ENCODE measurements at places on chromosomes 3 and 15.

DNA sequence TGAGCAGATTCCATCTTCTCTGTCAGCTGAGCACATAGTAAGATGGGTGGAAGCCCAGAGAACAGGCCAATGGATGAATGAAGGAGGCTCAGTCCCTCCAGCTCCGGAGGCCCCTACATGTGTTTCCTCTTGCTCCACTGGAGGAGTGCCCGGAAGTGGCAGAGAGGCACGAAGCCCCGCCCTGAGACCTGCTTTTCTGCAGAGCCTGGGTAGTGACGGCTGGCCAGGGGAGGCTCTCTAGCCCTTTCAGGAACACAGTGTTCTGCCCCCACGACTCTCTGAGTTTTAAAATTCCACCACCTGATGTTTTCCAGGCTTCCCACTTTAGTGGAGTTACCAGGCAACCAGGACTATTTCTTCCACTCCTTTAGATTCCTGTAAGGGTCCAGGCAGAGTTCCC lies 149.4 kb upstream of the SLC6A11 start:
- no peak for DNase-seq

GRCh38 chr3:114707252-114707860 lies 413.5 kb downstream of the TIGIT start:
- DNase-seq = no peak

GRCh38 chr15:63392361-63393009 lies 10.8 kb upstream of the CA12 start:
- DNase-seq = no peak

DNA sequence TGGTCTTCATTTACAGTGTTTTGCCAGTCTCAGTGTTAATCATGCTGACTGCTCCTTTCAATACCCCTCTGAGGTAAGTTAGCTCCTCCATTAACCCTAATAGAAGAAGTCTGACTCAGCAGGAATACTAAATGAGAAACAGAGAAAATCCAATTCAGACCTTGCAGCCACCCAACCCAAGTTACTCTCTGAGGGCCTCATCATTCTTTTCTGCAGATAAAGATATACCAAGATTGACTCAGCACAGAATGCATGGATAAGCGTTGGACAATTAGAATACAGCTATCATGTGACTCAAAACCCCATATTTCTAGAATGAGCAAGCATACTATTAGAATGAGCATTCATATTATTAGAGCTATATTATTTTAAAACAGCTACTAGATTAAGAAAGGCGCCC lies 389.1 kb upstream of the SGO1 start:
- DNase-seq = no peak

GRCh38 chr3:155946178-155946577 lies 75.7 kb downstream of the GMPS start:
- no peak for DNase-seq

DNA sequence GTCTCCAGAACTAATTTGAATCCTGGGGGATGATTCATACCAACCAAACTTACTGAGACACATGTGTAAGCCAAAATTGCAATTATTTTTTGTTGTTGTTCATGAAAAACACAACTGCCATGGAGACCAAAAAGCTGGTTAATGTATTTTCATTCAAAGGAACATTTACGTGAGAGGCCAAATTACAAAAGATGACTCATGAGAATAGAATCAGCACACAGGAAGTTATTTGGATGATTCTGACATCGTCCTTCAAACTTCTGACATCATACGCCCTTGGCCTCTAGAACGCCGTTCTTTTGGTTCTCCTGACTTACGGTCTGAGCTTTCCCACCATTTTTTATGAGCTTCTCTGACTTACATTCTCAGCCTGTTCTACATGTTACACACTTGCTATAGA lies 3.0 kb upstream of the ZNF280D start:
- no peak for DNase-seq

- peak; percentile 38 for DNase-seq
Observed at GRCh38 chr3:66394019-66394752, 106.6 kb downstream of the LRIG1 start.

GRCh38 chr3:129233538-129233937 lies 15.9 kb upstream of the COPG1 start:
- no peak for DNase-seq

DNA sequence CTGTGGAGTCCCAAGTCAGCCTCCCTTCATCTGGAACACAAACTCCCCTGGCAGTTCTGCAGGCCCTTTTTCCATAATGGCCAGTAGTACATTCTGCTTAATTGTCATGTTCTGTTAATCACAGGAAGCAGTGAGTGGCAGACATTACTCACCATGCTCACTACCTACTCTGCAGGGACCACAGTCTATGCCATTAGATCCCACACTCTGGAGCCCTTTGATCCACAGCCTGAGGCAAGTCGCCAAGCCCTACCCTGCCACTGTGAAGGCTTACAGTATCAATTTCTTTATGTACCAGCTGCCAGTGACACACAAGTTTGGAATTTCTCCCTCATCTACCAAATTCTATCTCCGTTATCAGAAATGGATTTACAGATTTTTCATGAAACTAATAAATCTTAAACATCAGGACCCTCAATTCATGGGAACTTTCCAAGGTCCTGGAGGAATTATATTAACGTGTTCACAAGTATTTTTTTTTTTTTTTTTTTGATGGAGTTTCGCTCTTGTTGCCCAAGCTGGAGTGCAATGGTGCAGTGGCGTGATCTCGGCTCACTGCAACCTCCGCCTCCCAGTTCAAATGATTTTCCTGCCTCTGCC lies 20.6 kb upstream of the WWTR1 start:
- DNase-seq = no peak

DNA sequence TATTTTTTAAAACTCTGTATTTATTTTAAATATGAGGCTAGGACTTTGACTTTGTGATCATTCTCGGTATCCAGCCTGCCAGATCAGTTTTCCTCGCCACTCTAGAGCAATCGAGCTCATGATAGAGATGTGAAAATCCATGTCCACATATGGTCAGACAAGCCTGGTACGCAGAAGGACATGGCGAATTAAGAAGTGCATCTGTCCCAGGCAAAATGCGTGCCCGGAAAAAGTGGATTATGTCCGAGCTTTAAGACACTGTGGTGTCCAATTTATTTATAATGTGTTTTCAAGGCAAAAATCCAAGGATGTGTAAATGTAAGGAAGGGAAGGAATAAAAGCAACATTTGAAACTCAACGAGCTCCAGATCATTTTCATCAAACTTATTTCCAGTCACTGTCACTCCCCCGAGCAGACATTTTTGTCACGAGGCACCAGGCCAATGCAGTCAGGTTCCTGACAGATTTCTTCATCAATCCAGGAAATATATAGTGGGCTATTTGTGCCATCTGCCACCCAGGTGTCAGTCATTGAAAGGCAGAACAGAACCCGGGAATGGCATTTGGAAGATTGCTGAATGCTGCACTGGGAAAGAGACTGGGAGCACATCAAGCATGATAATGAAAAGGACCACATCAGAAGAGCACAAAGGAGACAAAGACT lies 825.7 kb downstream of the SQOR start:
- DNase-seq = no peak

GRCh38 chr3:152756807-152757206 lies 78.1 kb upstream of the P2RY1 start:
- DNase-seq = no peak

GRCh38 chr15:57671636-57672035 lies 34.9 kb upstream of the POLR2M start:
- DNase-seq = no peak

DNA sequence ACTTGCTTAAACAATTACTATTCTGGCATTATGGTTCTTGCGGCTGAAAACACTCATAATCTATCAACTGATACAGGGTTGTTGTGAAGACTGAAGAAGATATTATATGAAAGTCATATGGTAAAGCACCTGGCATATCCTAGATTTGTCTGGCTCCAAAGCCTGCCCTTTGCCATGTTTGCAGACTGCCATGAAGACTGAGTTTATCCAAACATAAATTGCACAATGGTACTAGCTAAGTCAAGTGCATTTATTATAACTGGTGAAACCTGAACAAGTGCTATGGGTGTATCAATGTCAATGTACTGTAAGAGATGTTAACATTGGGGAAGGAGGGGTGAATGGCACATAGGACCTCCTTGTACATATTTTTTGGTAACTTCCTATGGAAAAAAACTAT lies 87.4 kb upstream of the MEX3B start:
- DNase-seq = no peak

DNA sequence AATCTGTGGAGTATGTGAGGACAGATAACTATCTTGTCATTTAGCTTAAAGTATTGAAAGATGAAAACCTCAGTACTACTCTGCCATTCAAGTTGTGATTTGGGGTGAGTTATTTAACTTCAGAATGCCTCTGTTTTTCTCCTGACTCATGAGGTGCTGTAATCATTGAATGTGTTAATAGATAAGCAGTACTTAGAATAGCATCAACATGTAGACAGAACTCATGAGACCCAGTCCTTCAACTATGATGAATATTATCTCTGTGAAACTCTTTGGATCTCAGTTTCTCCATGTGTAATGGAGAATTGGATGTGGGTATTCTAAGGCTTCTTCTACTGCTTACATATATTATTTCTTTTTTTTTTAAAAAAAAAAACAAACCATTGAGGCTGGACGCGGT lies 431.4 kb downstream of the GRM7 start:
- DNase-seq = no peak

- no peak for DNase-seq
Observed at GRCh38 chr3:124201786-124202185, 209.9 kb upstream of the ROPN1 start.

DNA sequence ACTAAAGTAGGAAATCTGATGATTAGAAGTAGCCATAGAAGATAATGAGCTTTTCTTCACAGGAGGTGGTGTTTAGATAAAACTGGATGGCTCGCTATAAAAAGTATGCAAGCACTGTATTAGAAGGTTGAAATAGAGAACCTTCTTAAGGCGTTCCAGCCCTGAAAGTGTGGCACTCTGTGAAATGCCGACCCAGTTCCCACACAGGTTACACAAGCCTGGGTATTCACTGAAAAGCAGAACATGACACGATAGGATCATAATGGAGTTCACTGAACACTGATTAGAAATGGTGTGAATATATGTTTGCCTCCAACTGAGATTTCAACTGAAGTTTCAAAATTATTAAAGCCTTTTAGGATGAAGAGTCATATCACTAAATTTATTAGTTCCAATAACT lies 15.0 kb upstream of the LRRC34 start:
- no peak for DNase-seq

DNA sequence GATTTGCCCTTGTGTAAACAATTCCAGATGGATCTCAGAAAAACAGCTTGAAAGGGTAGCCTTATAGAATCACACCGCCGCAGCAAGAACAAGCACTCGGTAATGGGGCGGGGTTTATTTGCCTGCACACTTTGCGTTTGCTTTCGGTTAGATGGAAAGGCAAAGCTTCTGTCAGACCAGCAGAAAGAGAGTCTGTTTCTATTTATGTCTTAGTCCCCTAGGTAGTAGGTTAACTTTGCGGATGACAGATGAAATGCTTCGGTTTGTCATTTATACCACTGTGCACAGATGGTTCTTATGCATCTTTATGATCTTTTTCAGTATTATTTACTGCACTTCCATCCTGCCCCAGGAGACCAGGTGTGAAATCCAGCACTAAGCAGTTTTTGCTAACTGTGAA lies 62.2 kb downstream of the PYDC2 start:
- no peak for DNase-seq

GRCh38 chr3:123058505-123058904 lies 8.3 kb upstream of the PDIA5 start:
- no peak for DNase-seq

- no peak for DNase-seq
Observed at GRCh38 chr15:73599934-73600333, 33.3 kb downstream of the NPTN start.

DNA sequence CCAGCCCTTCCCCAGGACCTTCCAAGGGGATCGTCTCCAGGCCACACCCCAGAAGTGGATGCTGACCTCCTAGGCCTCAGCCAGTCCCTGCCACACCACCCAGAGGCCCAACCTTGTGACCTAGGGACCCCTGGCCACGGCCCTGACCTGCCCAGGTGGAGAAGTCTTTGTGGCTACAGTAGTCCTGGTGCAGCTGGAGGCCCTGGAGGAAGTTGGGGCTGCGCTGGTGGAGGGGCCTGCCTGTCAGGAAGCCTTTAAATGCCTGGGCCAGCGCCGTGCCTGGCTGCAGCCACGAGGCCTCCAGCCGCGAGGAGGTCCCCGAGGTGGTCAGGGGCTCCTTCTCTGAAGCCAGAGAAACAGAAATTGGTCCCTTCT lies 23.4 kb downstream of the PLA2G4D start:
- DNase-seq = no peak

- DNase-seq = no peak
Observed at GRCh38 chr3:1848935-1849334, 249.7 kb upstream of the CNTN4 start.

DNA sequence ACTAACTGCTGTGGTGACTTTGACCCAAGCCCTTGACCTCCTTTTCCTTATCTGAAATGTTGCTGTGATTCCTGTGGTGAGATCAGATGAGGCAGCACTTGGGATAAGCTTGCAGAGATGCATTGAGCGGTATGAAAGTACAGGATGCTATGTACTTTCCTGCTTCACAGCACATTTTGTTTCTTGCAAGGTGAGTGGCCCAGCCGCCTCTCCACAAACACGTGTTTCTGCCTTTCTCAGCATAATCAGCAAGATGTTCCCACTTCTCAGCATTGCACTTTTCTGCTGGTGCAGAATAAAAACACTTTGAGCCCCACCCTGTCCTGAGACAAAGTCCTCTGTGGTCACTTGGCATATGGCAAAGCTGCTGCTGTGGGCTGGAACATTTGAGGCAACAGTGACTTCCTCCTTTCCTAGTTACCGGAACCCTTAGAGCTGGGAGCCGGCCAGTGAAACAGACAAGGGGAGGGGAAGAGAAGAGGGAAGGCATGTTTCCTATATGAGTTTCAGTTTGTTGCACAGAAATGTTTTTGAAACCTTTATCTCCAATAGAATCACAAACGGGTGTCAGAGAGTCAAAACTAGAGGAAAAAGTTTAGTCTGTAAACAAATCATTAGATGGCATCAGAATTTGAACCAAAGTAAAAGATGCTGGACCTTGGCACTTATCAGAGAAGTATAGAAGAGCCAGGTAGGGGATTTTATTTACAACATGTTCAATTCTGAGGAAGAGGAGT lies 5.0 kb downstream of the NUDT16 start:
- DNase-seq = no peak

DNA sequence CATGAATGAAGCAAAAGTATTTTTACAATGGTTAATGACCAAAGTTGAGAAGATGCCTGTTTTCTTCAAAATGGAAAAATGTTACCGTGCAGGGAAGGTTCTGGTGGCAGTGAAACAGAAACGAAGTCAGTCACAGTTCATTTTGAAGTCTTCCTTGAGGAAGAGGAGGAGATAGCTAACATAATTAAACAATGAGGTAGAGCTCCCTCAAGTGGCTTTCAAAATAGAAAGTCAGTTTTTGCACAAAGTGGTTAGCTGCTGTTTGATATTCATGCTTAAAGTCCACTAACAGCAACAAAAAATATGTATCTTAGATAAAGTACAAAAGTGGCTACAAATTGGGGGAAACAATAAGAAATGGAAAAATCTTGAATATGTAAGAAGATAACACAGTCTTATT lies 87.3 kb downstream of the TFG start:
- DNase-seq = no peak

- DNase-seq = no peak
Observed at GRCh38 chr3:127758013-127758412, 64.3 kb downstream of the MGLL start.
